ENCODE measurements at places on chromosomes 3 and 15.

DNA sequence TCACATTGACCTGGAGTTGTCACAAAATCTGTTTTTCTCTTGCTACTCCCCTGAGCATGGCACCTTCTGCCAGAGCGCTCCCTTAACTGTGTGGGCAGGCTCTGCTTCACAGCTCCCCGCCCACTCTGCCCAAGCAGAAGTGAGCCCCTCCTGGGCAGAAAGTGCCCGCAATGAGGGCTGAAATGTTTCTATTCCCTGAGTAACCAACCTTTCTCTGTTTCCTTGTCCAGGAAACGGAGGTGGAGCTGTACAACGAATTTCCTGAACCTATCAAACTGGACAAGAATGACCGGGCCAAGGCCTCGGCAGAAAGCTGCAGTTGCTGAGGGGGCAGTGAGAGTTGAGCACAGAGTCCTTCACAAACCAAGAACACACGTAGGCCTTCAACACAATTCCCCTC, 66.3 kb upstream of the ACAD9 start:
- DNase-seq = no peak

DNA sequence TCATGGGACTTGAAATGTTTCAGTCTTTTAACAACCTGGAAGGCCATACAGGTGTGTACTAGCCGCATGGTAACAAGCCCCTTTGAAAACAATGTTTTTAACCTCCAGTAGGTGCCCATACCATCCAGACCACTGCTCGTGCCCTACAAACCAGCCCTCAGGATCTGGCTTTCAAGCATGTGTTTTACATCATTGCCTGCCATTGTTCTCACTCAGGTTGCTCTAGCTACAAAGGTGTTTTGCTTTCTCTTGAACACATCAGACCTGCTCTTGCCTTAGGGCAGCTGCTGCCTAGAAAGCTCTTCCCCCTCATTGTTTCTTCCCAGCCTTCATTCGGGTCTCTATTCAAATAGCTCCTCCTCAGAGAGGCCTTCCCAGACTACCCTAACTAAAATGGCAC, 32.3 kb upstream of the MAP3K13 start:
- DNase-seq = no peak

- DNase-seq = no peak
These were observed 60.3 kb downstream of the SETD2 start for GRCh38 chr3:47103619-47104018.

DNA sequence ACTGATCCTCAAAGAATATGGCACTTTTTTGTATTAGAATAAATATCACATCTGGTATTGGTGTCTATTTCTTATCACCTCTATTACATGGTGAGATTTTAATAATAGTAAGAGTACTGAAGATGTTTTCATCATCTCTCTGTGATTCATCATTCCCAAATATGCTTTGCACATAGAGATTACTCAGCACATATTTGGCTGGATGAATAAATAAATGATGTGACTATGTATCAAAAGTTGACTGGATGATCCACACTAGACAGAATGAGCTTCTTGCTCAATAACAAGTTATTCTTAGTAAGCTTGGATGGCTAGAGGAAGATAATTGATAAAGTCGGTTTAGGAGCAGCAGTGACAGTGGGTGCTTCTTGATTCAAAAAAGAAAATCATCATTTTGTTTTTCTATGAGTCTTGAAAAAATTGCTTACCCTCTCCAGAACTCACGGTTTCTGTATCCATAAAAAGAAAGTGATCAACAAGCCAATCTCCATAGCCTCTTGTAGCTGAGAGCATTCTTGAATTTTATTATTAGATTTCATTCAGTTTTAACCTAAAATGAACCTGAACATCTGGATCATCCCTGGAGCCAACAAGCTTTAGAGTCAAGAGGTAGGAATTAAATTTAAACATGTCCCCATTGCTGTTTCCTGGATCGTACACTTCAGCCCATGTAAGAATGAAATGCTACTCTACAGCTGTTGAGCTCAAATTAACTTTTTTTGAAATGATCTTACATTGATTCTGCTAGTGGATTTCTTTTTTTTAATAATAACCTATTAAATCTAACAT, 104.8 kb upstream of the OSTN start:
- no peak for DNase-seq

DNA sequence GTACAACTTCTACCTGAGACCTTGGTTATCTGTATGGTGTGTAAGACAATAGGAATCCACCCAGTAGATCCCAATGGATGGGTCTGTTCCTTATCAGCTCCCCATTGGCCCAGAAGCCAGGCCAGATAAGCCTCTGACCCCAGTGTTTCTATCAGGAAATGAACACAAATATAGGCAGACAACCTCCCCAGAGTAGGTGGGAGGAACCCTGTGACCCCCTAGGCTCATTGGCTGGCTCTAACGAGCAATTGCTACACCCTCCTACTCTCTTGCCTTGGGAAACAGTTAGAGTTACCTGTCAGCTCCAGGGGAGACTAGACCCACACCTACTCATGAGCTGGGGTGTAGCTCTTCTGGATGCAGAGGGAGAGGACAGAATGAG, 299.9 kb downstream of the UACA start:
- no peak for DNase-seq

- DNase-seq = no peak
These were observed 5.2 kb upstream of the PFN2 start for GRCh38 chr3:149975919-149976318.

DNA sequence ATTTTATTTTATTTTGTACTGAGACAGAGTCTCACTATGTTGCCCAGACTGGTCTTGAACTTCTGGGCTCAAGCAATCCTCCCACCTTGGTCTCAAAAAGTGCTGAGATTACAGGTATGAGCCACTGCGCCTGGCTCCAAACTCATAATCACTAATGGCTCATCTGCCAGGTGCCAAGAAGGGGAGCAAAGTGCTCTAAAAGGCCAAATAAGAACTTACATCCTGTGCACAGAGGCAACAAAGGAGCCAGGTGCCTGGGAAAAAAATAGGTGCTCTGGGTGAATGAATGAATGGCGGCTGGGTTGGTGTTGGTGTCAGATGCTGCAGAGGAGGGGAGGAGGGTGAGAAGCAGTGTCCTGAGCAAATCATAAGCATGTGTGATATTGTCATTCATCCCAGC, 25.9 kb upstream of the ADAMTS7 start:
- DNase-seq = no peak

DNA sequence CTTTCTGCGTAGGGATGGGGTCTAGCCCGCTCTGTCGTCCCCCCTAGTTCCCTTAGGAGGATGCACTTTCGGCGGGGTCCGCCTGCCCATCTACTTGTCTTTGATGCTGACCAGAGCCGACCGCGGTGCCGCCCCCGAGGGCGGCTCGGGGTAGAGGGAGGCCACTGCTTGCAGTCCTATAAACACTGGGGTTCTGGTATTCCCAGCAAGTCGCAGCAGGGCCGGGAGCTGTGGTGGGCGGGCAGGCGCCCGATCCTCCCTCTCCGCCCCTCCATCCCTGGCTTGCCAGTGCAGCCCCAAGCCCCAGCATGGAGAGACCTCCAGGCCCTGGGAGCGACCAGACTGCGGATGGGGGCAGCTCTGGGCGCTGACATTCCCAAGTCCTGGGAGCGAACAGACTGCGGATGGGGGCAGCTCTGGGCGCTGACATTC, 830 bp downstream of the SEMA4B start:
- no peak for DNase-seq

DNA sequence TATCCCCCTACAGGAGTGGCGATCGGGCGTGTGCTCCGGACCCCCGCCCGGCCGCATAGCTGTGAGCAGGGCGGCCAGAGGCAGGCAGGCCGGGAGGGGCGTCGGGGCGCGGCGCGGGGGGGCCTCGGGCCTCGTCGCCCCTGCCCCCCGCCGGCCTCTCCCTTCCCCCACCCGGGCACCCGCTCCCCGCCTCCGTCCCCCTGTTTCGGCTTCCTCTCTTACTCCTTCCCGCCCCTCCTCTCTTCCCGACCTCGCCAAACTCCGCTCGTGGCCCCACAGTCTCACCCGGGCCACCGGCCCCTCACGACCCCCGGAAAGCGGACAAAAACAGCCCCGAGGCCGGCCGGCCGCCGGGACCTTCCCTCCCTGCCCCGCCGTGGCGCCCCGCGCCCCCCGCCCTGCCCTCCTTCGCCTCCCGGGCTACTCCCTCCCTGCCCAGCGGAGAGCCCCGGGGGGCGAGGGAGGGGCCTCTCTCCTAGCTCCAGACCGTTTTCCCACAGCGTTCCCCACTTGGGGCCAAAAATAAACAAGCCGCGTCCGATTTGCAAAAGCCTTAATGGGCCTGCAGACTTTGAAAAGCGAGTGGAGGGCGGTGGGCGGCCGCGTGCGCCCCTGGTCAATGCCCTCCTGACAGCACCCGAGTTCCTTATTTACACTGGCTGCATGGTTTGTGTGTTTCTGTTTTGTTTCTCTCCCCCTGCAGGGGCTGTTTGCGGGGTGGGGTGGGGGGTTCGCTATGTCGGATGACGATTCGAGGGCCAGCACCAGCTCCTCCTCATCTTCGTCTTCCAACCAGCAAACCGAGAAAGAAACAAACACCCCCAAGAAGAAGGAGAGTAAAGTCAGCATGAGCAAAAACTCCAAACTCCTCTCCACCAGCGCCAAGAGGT, 1.0 kb downstream of the UBE2E1 start:
- DNase-seq = no peak

GRCh38 chr15:64574301-64575017, 114.1 kb downstream of the ZNF609 start:
- no peak for DNase-seq

- no peak for DNase-seq
These were observed 68.7 kb upstream of the ATP10A start for GRCh38 chr15:25931851-25932250.

DNA sequence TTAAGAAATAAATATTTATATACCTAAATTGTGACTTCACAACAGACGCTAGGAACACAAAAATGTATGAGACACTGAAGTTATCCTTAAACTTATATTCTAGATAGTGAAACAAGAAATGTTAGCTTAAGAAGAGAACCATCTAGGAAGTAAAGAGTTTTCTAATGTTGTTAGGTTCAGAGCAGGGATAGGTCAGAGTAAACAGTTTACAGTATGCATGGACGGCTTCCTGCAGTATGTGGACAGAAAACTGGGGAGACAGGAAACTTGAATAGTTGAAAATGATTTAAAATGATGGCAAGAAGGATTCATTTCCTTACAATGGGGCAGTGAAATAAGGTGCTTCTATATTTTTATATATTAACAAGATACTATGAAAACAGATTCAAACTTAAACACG, 449.8 kb downstream of the MAGI1 start:
- no peak for DNase-seq

DNA sequence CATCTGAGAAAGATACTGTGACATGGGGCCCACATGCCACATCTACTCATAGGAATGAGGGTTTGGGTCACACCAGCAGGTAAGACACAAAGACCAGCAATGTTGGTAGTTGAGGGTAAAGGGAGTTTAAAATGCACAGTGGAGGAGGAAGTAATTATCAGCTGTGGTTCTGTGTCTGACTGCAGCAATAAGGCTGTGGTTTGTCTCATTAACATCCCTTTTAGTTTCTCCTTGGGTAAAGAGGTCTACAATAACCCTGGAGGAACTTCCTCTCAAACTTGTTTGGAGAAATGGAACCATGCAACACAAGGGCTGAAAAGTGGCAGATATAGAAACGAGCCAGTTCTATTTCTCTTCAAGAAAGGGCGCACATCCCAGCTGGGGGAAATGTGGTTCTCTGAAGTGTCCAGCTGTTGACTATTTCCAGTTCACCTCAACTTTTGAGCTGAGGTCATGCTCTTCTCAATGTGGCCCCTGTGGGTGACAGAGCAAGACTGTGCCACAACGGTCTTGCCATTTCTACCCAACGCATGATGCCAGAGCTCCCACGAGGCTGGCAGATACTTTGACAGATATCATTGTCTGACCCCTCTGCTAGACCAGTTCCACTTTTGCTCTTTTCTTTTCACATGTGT, 234.3 kb downstream of the SQOR start:
- no peak for DNase-seq

GRCh38 chr15:66944121-66944520, 121.3 kb upstream of the SMAD3 start:
- DNase-seq = no peak

- DNase-seq = no peak
These were observed 1.1 kb downstream of the PLXNB1 start for GRCh38 chr3:48428572-48429316.

DNA sequence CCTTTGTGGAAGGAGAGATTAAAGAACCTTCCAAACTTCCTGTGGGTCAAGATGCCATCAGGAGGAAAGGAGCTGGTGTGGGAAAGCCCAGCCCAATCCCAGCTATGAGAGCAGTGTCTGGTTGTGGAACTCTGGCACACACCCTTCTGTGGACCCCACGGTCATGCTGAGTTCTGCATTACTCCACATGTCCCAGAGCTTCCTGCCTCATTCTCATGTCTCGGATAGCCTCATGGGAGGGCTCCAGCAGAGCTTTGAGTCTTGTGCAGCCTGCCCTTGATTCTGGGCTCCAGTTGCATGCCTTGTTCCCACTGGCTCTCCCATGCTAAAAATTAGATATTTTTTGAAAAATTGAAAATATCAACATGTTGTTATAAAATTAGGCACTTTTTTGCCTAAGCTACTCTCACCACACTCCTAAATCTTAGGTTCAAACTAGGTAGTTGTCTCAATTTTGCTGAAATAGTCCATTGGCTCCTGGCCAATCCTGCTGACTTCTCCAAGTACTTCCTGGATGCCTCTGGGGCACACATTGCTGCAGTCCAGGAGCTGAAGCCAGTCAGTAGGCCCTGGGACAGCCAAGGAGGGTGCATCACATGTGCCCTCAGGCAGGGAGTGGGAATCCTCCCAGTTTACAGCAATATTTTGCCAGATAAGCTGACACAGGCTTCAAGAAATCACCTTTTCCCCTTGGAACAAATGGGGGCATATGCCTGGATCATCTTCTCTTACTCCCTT, 144.3 kb downstream of the EEFSEC start:
- DNase-seq = no peak

- DNase-seq = no peak
These were observed 43.7 kb downstream of the EFCAB12 start for GRCh38 chr3:129384594-129385323.

GRCh38 chr3:10700821-10701220, 115.2 kb upstream of the SLC6A11 start:
- DNase-seq = no peak

GRCh38 chr3:16916840-16917239, 32.1 kb downstream of the PLCL2 start:
- DNase-seq = no peak

GRCh38 chr3:38370861-38371260, 24.3 kb downstream of the XYLB start:
- no peak for DNase-seq

DNA sequence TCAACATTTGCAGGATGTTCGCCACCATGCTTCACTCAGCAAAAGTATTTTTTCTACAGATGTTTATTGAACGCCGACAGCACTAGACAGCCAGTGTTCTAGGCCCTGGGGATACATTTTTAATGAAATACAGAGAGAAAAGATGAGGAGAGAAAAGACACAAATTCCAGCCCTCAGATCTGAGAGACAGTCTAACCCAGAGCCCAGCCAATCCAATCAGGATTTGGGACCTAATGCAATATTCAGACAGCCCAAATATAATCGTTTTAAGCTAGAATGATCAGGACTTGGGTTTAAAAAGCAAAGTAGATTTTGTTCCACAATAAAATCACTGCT, 174.8 kb downstream of the SLCO3A1 start:
- DNase-seq = no peak
